Activated T-helper 1 cell treated with anti-CD3 and anti-CD28 coated beads, Interleukin-2, amount 50 U/mL, for 16 hours (primary cell): ENCODE measurements at places on chromosomes 2 and 18.

DNA sequence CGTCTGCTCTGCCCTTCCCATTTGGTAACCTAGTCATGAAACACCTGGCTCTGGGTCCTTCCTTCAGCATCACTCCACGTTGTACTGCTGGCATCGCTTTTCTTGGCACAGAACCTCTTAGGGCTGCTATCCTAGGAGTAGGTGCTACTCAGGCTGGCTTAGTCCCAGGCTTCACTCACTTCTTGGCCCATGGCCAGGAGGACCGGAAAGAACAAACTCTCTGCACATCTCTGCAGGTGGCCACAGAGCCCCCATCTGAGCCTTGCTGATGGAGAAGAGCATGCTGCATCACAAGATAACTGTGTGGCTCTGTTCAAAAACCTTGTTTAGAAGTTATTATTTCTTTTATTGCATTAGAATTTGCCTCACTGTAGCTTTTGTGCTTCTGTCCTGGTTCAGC is 447.2 kb upstream of the TNP1 start:
- DNase-seq: no peak

DNA sequence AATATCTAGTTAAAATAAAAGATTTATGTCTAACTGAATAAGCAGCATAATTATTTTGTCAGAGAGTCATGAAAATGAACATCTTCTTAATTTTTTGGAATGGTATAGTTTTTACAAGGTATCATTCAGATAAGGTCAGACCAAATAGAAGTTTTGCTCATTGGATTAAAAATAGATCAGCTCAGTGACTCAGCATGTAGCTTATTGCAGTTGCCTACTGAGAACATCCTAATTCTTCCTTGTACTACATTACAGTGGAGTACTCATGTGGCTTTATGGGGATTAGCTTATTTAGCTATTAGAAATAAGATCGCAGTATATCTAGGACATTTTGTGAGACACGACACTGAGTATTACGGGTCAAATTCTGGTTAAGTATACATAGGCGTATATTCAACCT is 38.2 kb upstream of the PPM1B start:
- no peak for DNase-seq

DNA sequence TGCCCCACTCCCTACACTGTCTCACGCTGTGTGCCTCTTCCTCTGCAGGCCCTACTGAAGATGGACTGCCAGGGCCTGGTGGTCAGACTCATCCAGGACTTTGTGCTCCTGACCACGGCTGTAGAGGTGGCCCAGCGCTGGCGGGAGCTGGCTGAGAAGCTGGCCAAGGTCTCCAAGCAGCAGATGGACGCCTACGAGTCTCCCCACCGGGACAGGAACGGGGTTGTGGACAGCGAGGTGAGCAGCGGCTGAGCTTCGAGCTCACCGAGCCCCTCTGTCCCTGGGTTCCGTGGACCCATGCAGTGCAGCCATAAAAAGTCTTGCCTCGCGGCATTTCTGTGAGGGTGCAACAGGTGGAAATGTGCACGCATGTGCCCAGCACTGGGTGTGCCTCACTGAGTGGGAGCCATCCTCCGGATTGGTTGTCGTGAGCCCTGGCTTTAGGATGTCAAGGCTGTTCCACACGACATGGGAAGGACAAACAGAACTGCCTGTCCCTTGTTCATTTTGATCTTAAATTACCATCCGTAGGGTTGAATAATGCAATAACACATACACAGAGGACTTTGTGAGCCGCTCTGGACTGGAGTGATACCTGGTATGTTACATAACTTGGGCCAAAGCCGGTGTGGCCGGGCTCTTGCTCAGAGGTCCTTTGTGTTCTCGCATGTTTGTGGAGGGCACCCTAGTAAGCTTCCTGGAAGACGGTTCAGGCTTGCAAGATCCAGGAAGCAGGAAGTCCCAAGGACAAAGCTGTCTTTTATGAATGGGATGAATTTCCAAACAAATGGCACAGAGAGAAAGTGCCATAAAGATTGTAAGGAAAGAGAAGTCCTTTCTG is 100.9 kb downstream of the SH3BP4 start:
- no peak for DNase-seq

DNA sequence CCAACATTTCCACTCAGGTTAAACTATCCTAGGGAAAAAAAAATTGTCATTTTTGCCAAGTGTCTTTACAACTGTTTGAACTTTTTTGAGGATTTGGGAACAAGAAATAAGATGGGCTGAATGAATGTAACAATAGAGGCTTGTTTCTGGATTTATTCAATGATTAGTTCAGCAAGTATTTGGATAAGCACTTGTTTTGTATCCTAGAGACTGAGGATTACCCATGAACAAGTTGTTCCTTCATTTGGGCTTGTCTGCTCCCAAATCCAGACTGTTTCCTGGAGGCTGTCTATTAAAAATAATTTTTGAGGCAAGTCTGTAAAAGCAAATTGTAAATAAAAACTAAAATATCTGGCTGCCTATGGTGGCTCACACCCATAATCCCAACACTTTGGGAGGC is 62.0 kb upstream of the CSRNP3 start:
- no peak for DNase-seq

DNA sequence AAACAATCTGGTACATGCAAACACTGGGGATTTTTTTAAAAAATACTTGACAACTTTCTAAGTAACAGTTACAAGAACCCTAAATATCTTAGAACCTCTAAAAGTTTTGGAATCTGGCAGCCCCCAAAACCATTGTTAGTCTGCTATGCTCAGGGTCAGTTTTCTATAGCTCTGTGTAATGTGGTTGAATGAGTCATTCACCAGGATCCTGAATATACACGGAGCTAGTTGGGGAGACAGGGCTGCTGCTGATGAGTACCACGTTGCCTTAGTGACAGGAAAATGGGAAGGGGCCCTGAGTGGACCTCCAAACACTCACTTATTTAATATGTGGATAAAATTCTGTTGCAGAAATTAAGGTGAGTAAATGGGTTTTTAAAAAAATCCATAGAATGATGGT is 36.9 kb upstream of the TANC1 start:
- DNase-seq: no peak

- DNase-seq: no peak
Observed at GRCh38 chr18:68837665-68838451, 40.0 kb downstream of the CCDC102B start.

- DNase-seq: no peak
Observed at GRCh38 chr2:42903821-42904575, 111.6 kb upstream of the HAAO start.

DNA sequence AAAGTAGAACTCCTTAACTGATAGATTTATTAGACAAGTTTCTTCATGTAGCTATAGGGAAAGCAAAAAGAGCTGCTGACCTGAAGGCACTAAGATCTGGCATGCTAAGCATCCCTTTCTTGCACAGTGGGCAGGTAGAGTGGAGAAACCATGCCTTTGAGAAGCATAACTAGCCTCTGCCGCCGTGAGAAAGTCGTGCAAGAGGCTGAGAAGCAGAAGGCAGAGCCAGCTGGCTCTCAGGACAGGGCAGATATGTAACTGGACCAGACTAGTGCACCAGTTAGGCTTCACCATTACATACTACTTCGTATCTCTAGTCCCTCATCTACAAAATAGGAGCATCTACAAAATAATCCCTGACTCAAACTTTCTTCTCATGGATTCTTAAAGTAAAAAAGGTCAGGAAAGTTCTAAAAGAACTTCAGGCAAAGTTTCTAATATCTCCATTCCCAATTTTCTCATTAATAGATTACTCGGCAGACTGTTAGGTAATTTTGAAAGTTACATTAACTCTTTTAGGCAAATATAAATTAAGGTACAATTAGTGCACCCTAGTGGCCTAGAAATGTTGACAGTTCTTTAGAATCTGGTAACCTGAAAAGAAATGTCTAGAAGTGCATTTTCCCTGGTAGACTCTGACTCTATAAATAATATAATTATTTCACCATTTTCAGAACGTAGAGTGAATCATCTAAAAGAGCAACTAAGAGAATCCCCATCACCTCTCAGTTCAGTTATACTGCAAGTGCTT is 10.3 kb downstream of the ERBB4 start:
- DNase-seq: no peak

- no peak for DNase-seq
Observed at GRCh38 chr2:137927846-137928245, 36.4 kb upstream of the HNMT start.

GRCh38 chr2:197615016-197615652 is 60.3 kb downstream of the RFTN2 start:
- no peak for DNase-seq

DNA sequence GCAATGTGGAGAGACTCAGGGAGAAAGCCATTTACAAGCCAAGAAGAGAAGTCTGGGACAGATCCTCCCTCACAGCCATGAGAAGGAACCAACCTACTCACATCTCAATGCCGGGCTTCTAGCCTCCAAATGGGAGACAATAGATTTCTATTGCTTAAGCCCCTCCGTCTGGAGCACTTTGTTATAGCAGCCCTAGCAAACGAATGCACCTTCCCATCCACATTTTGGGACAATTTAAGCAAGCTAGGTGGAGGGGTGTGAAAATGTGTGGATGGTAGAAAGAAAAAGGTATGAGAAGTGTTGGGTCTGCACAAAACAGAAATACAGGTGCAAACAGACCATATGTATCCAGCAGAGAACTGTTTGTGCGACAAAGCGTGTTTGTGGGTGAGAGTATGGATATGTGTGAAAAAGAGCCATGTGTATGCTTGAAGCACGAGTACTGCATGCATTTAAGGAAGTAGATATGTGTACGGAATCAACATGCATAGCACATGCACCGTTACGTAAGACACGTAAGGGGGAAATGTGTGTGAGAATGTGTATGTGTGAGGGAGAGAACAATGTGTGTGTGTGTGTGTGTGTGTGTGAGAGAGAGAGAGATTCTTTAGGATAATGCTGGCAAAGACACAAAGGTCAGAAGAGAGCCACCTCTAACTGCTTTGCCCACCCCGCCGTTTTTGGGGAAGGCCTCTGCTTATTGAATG is 13.1 kb upstream of the E2F6 start:
- no peak for DNase-seq

- DNase-seq: no peak
Observed at GRCh38 chr18:23661735-23662308, 889 bp downstream of the ANKRD29 start.

- DNase-seq: no peak
Observed at GRCh38 chr2:111148225-111148873, 27.6 kb downstream of the BCL2L11 start.

DNA sequence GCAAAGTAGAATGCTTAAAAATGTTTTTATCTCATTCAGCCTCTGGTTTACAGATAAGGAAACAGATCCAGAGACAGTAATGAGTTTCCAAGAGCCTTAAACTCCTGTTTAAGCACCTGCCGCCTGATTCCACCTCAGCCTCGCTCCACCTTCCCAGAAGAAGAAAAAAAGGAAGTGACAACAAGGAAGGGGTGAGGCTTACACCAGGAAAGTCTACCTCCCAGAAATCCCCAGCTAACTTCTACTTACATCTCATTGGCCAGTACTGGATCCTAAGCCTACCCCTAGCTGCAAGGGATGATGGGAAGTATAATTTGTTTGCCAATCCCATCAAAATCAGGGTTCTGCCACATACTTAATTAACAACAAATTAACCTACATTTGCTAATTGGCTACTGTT is 15.3 kb upstream of the ARID5A start:
- DNase-seq: no peak

DNA sequence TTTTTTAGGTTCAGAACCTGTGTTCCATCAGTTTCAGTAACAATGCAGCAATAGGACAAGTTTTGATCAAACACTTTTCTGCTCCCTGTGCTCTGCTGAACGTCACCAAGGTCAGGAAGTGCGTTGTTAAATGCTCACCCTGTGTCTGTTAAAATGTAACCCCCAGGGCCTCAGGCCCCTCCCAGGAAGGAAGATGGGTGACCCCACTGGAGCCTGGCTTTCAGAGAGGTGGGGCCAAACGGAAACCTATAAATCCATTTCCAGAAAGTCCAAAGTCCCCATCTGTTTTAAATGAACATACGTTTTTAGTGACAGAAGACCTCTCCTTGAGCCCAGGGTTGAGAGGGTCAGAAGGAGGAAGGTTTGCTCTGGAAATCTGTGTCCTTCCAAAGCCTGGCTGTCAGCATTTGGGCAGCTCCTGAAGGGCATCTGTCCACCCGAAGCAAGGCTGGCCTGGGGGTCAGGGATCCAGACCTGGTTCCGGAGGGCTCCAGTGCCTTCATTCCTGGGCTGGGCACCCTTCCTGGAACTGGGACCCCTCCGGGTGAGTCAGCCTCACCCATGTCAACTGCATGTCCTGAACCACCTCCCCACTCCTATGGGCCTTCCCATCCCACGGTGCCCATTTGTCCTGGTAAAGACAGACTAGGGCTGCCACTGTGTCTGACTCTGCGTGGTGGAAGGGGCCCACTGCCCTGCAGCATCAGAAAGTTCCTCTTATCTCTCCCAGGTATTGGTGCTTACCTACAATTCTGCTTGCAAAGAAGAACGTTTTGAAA is 117.4 kb upstream of the COPS8 start:
- DNase-seq: no peak

- no peak for DNase-seq
Observed at GRCh38 chr18:29596959-29597358, 1420.0 kb upstream of the CDH2 start.

GRCh38 chr2:33136056-33136455 is 189.3 kb downstream of the LTBP1 start:
- DNase-seq: no peak
